Effector memory CD8-positive, alpha-beta T cell (primary cell): ENCODE measurements at places on chromosomes 6 and 20.
A peak's percentile ranks its signal among the peaks of the same experiment; 100 is the strongest.

- peak; percentile 57 for DNase-seq
These were observed 38.1 kb upstream of the HLA-E start for GRCh38 chr6:30450909-30451841.

DNA sequence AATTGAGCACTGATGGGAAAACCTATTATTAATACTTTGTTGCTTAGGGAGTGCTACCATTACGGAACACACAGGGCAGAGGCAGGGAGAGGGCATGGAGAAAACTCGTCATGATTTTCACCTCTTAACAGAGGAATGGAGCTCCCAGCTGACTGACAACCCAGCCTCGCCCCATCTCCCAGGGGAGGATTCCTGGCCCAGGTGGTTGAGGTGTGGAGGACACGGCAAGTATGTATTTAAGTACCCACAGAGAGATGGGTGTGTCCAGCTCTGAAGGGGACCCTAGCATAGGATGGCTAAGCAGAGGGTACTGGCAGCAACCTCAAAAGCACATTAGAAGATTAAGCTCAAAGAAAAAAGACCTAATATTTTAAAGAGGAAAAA is 261.9 kb upstream of the MOCS1 start:
- no peak for DNase-seq

GRCh38 chr20:62874964-62875344 is 13.3 kb upstream of the TCFL5 start:
- no peak for DNase-seq

DNA sequence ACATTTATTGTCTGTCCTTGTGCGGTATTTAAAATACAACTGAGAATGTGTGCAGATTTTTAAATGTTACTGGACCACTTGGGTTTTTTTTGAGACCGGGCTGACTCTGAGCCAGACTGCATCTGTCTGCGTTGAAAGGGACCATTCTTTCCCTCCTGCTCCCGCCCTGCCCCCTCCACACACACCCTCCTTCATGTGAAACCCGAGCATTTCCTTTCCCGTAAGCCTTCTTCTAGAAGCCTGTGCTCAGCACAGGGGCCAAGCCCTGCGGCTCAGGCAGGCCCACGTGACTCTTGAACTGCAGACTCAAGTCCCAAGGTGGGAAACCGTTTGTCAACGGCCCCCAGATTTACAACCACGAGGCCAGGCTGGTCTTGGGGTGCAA is 82.7 kb upstream of the FOXC1 start:
- DNase-seq: peak; percentile 27

DNA sequence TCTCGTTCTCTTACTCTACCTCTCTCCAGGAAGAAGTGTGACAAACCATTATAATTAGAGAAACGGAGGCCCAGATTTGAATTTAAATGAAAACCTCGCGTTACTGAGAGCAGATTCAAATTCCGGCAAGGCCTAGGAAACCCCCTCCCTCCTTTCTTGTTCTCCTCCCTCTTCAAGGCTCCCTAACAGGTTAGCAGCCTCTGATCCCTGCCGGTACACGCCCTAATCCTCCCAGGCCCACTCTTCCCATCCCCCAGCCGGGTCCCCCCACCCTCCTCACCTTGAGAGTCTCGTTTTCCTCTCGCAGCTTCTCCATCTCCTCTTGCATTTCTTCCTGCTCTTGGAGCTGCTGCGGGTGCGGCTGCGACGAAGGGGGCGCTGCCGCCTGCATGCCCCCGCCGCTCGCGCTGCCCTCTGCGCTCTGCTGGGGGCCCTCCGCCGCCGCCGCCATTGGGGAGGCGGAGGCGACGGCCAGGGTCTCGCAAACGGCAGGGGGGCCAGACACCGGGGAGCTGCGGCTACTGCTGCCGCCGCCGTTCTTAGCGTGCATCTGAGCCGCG is 3.8 kb downstream of the MTCL3 start:
- DNase-seq: peak; percentile 10

DNA sequence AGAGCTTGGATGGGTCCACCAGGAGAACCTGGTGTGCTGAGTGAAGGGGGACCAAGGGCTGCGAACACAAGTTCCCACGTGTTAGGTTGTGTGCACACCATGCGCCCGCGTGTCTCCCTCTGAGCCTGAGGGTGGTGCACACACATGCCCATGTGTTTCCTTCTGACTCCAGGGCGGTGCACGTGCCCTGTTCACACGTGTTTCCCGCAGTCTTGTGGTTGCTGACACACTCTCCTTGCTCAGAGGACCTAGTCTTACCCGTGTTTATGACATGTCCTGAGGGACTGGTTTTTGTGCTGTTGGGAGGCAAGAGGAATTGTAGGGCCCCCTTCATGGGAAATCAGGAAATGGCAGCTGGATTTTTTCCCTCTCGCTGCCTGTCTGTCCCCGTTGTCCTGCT is 36.3 kb upstream of the PCMTD2 start:
- no peak for DNase-seq

- DNase-seq: no peak
These were observed 16.4 kb downstream of the GMDS start for GRCh38 chr6:2229039-2229438.

DNA sequence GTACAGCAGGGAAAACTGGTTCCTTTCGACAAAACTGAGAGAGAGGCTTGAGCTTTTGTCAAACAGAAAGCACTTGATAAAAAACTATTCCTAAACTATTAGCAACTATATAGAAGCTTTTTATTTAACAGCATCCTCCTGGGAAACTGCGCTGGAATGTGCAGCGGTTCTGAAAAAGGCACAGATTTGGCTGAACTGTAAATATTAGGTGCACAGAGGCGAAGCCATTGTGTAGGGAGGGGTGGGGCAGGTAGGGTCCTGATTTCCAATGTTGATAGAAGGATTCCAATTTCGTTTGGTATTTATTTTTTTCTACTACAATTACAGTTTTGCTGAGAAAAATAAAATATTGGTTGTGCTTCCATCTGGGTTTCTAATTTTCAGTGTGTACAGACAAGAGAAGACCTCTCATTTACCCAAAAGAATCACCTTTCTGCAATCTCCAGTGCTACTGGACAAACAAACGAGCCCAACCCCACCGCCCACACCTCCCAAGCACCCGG is 698 bp upstream of the SH3BGRL2 start:
- no peak for DNase-seq

DNA sequence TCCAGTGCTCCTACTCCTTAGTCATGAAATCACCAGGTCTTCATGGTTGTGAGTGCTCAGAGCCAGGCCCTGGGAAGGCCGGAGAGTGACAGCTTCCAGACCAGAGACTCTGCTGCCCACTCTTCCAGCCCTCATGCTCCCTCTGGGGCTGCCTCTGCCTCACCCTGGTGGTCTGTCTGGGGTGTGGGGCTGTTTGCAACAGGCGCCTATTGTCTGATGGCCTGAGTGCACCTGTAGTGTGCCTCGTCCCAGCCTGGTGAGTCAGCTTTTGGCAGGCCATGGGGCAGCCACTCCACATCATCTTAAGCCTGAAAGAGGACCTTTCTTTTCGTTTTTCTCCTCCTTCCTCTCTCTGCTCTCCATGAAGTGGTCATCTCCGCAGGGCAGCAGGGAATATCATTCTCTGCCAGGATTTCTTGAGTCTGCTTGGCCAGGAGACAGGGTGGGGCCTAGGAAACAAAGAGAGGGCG is 173.8 kb downstream of the VEGFA start:
- DNase-seq: no peak

GRCh38 chr6:119511024-119511423 is 161.5 kb upstream of the MAN1A1 start:
- DNase-seq: no peak

GRCh38 chr6:68642081-68642480 is 7.0 kb downstream of the ADGRB3 start:
- DNase-seq: no peak

DNA sequence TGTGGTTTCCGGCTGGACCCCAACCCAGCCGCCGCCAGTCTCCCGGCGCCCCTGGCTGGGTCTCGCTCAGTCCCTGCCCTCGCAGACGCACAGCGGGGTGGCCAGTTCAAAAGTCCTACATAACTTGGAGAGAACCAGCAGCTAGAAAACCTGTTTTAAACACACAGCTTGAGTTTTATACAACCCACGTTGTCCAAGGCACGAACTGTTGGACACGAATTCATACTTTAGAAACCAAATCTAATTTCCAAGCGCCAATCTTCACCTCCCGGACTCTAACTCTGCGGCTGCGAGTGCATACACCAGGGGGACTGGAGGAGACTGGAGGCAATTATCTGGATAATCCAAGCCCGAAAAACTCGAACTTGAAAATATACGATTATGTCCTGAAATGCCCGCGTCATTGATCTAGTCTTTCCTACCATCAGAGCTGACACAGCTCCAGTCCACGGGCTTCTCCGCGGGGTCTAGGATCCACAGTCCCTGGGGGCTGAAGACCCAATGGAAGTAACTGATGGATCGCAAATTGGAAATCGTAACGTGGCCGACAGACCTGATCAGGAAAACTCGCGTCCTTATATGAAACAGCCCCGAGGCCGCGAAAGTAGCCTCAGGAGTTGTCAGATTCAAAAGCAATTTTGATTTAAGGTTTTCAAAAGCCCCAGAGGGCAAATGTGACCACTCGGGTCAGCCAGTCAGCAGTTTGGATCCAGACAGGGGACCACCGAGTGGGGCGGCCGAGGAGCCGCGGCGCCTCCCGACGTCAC is 843 bp upstream of the HEY2 start:
- DNase-seq: peak; percentile 14

GRCh38 chr20:57605045-57605444 is 15.2 kb downstream of the ZBP1 start:
- peak; percentile 53 for DNase-seq

GRCh38 chr6:30684386-30685156 is 1.9 kb downstream of the PPP1R18 start:
- no peak for DNase-seq

GRCh38 chr6:95249175-95249574 is 328.2 kb upstream of the MANEA start:
- DNase-seq: no peak

- no peak for DNase-seq
These were observed 189.0 kb upstream of the FOXA2 start for GRCh38 chr20:22773344-22773743.

GRCh38 chr6:111173341-111173740 is 86.0 kb downstream of the SLC16A10 start:
- no peak for DNase-seq

DNA sequence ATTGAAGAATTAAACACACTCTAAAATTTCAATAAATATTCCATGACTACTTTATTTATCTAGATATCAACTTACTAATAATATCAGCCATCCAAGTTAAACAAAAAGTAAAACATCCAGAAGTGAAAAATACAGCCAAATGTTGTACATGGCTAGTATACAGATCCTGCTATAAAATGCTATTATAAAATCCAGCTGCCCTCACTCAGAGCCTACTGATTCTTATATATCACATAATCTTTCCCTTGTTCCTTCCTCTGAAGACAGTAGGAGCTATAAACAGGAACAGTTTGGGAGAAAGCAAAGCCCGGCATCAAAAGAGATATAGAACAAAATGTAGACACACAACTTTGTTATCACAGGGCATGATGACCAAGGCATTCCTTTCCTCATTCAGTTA is 212.9 kb downstream of the PLCB4 start:
- no peak for DNase-seq

- DNase-seq: no peak
These were observed 41.9 kb upstream of the ADGRF5 start for GRCh38 chr6:46963626-46964025.

DNA sequence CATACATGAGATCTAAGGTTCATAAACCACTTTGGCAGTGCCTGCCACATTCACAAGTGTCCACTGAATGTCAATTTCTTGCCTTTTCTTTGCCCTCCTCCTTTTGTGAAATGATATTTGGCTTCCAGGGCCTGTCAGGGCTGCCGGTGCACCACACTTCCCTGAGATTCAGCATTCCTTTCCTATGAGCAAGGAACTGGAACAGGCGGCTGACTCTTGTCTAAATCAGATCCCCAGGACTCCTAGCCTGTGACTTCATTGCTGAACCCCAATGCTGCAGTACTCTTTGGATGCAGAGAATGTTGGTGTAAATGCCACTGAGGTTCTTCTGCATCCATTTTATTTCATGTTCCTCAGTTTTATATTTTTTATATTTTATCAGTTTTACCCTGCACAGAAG is 172.2 kb downstream of the ARID1B start:
- no peak for DNase-seq

DNA sequence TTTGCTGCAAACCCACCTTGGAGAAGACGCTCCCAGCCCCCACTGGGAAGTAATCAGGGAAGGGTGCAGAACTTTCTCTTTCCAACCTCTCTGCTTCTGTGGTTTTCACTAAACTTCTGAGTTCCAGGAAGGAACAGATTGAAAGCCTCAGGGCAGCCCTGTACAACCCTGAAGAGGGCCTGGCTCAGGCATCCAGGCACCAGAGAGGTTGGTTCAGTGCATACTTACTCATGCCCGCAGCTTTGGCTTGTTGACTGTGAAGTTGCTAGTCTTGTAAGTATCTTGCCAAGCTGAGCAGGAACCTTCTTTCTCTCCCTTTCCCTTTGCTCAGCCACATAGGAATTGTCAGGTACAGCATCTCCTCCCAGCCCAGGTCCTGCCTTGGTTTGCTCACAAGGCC is 272.2 kb upstream of the FOXQ1 start:
- no peak for DNase-seq

DNA sequence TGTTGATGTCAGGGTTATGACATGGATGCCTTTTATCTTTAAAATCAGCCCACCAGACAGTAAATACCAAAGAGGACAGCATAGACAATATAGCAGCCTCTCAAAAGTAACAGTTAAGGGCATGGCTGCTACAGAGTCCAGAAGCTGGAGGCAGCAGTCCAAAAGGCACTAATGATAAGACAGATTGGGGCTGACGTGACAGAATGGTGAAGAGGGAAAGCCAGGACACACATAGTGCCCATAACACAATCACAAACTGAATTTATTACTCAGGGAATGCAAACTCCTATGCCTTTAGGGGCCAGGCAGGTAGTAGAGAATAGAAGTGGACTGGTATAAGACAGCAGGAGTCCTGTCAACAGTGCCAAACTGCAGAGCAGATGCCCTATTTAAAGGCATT is 40.7 kb downstream of the TP53INP2 start:
- no peak for DNase-seq

DNA sequence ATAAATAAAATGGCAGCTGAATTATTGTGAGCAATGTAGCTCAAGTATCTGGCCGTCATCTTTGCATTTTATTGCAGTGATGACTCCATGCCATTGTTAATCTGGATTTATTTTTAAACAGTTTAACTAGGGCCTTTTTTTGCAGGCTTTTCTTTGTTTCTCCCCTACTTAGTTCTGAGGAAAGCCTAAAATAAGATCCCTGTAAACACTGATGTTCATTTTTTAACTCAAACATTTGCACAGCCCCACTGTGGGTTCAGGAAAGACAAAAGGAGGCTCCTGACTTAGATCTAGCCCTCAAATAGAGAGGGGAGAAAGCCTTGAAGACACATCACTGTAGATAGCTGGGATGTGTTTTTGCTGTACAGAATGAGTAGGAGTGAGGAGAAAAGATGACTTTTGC is 69.2 kb downstream of the PLEKHG1 start:
- no peak for DNase-seq
